Stimulated activated CD8-positive, alpha-beta memory T cell treated with anti-CD3 and anti-CD28 coated beads, Interleukin-7, amount 100 ng/mL, for 1 hour (primary cell): ENCODE measurements at places on chromosomes 1 and 21.

- no peak for DNase-seq
These were observed 63.5 kb upstream of the UBE2U start for GRCh38 chr1:64139877-64140276.

GRCh38 chr1:218165701-218166114 is 119.4 kb upstream of the RRP15 start:
- DNase-seq = no peak

DNA sequence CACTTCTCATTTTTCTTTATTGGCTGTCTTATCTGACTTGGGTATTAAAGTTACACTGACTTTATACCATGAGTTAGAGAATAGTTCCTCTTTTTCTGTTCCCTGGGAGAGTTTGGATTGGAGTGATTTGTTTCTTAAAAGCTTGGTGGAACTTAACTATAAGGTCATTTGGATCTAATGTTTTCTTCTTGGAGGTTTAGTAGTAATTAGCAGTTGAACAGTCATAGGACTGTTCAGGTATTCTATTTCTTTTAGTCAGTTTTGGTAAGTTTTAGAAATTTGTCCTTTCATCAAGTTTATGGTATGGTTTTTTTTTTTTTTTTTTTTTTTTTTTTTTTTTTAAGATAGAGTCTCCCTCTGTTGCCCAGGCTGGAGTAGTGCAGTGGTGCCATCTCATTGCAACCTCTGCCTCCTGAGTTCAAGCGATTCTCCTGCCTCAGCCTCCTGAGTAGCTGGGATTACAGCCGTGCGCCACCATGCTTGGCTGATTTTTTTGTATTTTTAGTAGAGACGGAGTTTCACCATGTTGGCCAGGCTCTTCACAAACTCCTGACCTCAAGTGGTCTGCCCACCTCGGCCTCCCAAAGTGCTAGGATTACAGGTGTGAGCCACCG is 6.3 kb downstream of the TTC3 start:
- no peak for DNase-seq

DNA sequence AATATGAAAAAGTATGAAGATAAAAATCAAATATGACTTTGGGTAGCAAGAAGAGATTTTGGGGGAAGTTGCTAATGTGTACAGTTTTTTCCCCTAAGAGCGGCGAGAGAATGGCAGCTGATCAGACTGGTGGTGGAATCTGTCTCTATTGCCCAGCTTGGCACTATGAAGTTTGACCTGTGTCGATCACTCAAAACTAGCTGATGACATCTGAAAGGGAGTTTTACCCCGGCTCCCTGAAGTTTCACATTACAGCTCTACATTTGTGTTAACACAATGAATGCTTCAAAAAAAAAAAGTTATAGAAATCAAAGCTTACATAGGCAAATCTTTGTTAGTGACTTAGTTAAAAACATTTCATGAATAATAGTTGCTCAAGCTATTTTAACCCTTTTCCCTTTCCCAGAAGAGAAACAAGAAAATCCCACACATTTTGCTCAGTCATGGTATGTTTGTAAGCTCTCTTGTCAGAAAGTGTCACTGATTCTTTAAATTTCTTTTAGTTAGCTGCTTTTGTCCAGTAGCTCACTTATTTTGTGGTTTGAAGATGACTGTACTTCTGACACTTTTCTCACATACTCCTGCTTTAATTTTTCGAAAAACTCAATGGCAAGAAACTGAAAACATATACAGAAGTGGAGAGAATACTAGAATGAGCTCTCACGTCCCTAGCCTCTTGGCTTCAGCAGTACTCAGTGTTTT is 41.3 kb downstream of the DYRK1A start:
- no peak for DNase-seq

DNA sequence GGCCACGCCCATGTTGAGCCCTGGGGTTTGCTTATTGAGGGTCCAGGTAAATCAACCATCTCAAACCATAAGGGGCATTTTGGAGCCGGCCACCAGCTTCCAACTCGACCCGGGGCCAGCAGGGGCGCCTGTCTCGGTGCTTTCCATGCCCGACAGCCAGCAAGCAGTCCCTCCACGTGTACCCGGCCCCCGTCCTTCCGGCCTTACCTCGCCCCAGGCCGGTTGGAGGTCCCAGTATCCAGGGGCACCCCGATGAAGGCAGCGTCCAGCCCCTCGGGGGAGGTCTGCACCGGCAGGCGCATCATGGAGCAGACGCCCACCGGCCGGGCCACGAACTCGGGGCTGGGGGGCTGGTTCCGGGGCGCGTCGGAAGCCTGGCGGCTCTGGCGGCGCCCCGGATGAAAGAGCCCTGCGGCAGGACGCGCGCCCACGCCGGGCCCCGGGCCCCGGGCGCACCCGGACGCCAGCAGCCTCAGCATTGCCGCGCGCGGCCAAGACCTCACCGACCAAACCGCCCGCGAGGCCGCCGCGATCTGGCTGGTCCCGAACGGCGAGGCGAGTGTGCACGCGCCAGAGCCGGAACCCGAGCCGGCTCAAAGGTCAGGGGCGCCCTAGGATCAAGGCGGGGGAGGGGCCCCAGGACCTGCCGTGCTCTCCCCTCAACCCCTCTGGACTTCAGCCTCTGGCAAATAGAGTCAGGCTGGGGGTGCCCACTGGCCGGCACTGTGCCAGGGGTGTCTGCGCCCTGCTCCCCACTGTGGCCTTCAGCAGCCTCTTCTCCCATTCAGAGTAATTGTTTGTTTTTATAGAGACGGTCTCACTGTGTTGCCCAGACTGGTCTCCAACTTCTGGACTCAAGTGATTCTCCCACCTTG is at the start of gene AGMAT:
AGMAT (minus strand) TSS at position 563 of the 875 bp plus-strand sequence; CDS start at position 479, 84 bp downstream.
- peak; percentile 14 for DNase-seq

- DNase-seq = no peak
These were observed 120.3 kb downstream of the PPIAL4G start for GRCh38 chr1:148362626-148363438.

GRCh38 chr1:208158640-208159554 is 85.3 kb downstream of the PLXNA2 start:
- no peak for DNase-seq

- no peak for DNase-seq
These were observed 2.8 kb downstream of the FAM43B start for GRCh38 chr1:20555025-20555757.

DNA sequence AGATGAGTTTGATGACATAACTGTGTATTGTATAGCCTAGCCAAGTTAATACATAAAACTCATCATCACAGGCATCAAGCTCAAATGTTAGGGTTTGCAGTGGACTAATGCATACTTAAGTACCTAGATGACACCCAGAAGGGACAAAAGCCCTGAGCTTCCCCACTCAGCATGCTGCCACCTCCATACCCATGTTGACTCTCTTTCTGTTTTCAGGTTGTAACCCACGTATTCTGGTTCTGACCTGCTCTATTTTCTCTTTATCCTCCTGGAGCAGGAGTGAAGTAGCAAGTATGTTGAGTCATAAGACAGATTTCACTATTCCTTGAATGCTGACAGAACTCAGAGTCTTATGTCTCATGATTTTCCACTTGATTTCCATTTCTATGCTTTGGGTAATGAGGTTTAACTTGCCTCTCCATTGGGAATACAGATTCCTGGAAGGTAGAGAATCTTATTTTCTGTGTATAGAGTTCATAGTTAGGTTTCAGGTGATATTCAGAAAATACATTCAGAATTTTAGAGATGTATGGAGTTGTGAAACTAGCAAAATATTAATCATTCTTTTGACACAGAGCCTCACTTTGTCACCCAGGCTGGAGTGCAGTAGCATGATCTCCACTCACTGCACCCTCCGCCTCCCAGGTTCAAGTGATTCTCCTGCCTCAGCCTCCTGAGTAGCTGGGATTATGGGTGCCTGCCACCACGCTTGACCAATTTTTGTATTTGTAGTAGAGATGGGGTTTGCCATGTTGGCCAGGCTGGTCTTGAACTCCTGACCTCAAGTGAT is 122.5 kb upstream of the KCNJ15 start:
- DNase-seq = no peak

GRCh38 chr1:222829868-222830267 is 15.0 kb downstream of the DISP1 start:
- DNase-seq = no peak

GRCh38 chr1:199909137-199909536 is 118.4 kb upstream of the NR5A2 start:
- no peak for DNase-seq

GRCh38 chr1:176522310-176522845 is 59.4 kb downstream of the PAPPA2 start:
- DNase-seq = no peak

DNA sequence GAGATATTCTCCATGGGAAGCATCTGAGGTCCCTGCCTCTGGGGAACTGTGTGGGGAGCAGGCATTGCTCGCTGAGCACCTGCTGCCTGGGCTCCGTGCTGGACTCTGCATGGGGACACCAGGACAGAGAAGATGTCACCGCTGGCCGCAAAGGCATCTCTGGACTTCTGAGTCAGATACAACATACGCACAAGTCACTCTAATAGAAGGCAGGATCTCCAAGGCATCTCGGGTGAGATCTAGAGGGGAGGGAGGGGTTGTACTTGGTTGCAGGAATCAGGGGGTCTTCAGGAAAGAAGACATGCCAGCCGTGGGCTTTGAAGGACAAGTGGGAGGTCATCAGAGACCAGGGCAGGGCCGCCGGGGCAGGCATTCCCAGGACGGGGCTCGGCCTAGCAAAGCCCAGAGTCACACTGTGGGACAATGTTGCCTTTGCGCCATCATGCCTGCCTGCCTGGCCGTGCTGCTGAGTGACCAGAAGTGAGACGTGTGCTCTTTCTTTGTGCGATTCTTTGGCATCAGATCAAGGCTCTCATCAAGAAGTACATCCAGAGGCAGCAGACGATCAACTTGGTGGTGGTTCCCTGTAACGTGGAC is 28.3 kb downstream of the MX2 start:
- no peak for DNase-seq

- no peak for DNase-seq
These were observed 267.1 kb upstream of the KIAA0040 start for GRCh38 chr1:175459591-175460238.

GRCh38 chr1:58583496-58583895 is 6.4 kb upstream of the TACSTD2 start:
- no peak for DNase-seq

DNA sequence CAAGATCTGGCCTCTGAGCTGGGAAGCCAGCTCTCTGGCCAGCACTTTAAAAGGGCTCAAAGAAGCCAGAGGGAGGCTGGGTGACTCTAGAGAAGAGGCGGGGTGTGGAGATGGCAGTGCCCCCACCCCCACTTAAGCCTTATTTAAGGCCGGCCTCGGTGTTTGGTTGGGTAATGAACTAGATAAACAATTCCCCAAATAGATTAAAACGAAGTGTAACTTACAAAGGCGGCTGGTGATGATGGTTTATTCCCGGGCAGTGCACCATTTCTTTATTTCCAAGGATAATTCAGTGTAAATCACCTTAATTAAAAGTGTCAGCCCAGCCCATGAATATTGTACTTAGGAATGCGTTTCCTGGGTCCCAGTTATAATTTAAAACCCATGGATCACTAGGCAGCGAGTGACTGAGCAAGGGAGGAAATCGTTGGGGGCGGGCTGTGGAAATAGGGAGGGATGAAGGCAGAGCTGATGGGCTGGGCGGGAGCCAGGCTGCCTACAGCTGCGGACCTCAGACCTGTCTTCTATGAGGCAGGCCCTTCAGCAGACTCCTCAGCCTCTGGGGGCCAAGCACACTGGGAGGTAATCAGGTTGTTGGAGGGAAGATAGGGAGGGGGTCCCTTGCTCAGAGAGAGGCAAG is 54.9 kb downstream of the TMEM53 start:
- no peak for DNase-seq

- no peak for DNase-seq
These were observed 4.2 kb upstream of the GNL2 start for GRCh38 chr1:37599940-37600339.

DNA sequence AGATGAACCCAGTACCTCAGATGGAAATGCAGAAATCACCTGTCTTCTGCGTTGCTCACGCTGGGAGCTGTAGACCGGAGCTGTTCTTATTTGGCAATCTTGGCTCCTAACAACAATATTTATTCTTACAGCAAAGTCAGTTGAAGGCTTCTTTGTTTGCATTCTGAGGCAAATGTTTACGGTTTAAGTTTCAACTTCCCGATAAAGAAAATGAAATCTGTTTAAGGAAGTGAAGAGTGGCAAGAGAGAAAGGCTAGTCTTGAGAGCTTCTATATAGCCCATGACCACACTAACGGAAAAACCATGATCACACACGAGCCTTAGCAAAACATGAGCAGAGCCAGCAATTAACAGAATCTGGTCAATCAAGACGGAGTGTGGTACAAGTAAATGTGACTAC is 122.6 kb upstream of the ZNHIT6 start:
- no peak for DNase-seq

DNA sequence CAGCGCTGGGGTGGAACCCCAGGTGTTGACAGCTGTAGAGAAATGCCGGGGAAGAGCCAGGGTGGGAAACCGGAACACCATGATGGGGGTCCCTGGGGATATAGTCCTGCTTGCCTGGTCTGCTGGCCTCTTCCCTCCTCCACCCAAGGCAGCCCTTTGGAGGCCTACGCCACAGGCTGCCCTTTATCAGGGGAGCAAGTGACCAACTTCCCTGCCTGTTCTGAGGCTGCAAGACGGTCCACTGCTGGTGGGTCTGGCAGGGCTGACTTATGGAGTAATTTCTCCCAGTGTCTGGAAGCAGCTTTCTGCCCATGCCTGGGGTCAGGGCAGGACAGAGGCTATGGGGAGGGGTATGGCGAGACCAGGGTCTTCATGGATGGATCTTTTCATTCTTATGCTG is 50.8 kb upstream of the EDN2 start:
- DNase-seq = no peak

DNA sequence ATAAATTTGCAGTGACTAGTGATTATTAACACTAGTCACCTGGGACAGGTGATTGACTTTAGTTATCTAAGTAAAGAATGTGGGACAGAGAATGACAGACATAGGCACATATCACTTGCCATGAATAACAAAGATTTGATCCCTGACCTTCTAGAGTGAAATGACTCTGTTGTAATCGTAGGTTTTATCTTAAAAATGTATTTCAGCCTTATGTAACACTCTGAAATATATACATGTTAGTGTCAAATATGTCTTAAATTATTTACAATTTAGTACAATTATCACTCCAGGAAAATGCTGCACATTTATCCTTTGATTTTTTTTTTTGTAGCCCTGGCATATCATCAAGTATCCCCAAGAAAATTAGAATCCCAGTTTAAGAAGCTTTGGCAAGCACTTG is 186.4 kb upstream of the PTGFR start:
- DNase-seq = no peak

DNA sequence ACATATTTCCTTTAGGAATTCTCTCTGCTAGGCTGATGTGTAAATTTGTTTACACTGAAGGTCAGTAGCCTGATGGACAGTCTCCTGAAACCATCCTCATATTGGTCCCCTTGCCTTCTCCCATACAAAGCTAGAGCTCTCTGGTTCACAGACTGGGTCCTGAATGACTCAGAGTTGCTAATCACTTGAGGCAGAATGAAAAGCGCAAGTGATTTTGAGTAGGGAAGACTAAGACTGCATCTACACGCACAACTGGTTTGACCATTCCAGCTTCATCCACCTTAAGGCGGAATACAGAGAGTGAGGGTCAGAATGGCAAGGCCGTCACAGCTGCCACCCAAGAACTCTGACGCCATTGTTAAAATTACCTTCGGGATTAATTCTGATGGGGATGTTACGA is 70.2 kb upstream of the KIF26B start:
- DNase-seq = no peak

- no peak for DNase-seq
These were observed 142.6 kb downstream of the DENND1B start for GRCh38 chr1:197632651-197633050.
